ENCODE measurements at places on chromosomes 2 and 18.

DNA sequence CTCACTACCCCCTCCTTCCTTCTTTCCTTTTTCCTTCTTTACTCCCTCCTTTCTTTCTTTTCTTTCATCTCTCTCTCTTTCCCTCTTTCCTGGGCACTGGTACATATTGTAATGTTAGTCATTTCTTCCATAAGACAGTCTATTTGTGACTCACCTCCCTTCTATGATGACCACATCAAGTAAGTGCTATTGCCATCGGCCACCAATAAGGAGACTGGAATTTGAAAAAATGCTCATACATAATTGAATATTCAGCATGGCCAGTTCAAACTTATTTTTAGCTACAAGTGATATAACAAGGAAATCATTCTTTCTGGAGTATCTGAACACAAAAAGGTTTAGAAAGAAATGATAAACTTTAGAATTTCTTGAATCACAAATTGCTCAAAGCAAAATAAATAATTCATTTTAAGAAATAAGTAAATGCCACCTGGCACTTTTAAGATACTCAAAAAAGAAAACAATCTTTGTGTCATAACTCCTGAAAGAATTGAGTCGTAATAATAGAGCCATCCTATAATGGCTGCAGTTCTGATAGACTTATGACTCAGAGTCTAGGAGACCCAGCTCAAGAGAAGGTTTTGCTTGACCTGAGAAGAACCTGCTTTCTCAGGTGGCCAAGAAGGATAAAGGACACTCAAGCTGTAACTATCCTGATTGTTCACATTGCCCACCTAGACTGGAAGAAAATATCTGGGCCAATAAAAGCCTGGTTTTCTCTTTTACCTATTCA is 51.6 kb upstream of the CCBE1 start:
- DNase-seq = no peak

- no peak for DNase-seq
Observed at GRCh38 chr2:151766437-151767153, 32.3 kb upstream of the NEB start.

GRCh38 chr18:14085770-14086457 is 46.3 kb downstream of the ZNF519 start:
- no peak for DNase-seq

- no peak for DNase-seq
Observed at GRCh38 chr18:75727456-75727855, 300.0 kb upstream of the SMIM21 start.

DNA sequence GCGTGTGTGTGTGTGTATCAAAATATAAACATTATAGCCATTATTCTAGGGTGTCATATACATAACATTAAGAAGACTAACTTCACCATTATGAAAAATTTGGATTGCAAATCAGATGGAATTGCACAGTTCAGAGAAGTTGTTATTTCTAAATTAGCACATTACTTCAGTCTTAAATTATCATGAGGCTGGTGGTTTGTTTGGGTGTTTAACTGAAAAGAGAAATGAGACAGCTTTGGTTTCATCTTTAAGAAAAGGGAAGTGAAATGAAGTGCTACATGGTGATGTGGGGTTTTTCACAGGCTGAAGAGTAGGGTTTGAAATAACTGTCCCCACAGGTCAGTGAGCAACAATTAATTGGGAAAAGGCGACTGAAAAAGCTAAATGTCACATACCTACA is 161.2 kb upstream of the XIRP2 start:
- no peak for DNase-seq

DNA sequence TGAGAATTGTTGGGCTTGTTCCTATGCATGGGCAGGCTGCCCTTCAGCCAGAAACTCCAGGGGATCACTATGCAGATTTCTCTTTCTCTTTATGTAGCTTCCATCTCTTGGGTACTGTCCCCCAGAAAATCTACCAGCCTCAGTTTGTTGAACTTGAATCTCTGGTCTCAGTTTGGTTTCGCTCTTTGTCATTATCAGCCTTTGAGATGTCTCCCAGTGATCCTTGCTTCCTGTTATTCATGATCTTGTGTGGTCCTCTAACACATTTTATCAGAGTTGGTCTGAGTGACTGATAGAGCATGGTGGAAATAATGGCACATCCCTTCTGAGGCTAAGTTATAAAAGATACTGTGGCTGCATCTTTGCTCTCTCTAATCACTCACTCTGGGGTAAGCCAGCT is 7.8 kb downstream of the TMEM87B start:
- DNase-seq = no peak

Data from right lung (tissue), 10 donors.